NCI-H2107 (cell line): ENCODE measurements at places on chromosomes 16 and 17.

DNA sequence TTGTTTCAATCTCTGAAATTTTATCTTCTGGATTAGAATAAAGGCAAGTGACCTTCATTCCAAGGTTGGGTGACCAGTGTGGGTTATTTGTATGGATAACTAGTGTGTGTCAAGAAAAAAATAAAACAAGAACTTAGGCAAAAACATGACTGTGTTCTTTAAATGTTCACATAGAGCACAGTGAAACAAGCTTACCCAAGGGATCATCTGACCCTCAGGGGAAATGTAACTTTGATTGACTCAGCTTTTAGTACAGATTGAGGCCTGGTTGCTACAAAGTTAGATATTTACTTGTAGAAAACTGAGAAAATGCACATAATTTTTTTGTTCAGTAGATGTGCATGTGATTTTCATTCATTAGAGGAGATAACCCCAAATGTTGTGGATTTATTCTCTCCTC lies 6.7 kb downstream of the CACNG3 start:
- no peak for DNase-seq

DNA sequence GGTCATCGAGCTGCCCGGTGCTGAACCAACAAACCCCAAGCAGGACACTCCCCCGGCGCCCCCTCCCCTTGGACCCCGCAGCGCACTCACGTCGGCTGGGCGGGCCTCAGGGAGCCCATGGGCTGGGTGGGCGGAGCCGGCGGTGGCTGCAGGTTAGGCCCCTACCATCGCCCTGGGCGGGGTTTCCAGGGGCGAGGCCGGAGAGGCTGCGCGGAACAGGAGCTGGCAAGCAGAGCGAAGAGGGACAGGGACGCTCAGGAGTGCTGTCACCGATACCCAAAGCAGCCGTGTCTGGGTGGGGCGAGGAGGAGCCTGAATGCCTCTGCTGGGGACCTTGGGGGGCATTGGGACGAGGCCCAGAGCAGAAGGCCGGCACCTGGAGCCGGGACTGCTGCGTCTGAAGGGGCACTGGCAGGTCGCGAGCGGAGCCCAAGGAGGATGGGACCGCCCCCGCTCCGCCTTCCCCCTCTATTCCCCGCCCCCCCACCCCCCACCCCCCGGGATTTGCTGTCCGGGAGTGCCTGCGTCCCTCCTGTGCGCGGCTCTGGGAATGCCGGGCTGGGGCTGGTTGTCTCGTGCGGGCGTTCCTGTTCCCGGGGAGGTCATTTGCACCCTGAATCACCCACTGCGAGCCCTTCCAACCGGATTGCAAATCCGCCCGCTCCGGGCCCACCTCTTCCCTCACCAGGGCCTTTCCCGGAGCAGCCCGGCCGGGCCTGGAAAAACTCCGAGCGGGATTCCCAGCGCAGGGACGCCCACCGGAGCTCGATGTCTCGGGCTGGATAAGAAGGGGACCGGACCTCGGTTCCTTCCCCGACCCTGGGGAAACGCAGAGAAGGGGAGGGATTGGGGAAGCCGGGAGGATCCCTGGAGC lies 902 bp downstream of the ARHGAP27 start:
- no peak for DNase-seq

DNA sequence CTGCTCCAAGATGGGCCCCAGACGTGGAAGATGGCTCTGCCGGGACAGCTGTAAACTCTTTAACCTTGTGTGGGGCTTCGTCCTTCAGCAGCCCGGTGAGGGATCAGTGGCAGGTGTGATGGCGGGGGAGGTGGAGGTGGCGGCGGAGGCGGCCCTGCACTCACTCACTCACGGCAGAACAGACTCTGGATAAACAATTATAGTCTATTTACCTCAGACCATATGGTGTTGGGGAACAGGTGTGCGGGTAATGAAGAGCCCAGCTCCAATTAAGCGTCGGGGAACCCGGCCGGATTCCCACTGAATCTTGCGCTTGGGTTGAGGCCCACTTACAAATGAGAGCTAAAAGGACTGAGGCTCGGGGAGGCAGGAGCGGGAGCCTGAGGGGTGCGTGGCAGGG lies 104.3 kb upstream of the SDK2 start:
- DNase-seq: peak; percentile 71

DNA sequence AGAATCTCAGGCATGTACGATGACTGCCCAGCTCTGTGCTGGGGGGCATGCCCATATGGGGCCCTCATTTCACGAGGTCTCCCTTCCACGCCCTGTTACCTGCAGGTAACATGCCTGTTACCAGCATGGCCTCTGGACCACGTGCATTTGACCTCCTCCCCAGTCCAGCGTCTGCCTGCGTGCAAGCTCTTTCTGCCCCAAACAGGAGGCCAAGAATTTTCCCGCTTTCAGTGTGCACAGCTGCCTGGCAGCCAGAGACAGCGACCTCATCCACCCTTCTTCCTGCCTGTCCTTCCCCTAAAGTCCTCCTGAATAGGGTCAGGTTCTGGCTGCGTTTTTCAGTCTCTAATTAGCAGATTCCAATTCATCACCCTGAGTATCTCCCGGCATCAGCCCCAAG lies 306.5 kb upstream of the ZFHX3 start:
- DNase-seq: no peak

GRCh38 chr16:26134588-26134987 lies 442.8 kb downstream of the HS3ST4 start:
- DNase-seq: no peak

DNA sequence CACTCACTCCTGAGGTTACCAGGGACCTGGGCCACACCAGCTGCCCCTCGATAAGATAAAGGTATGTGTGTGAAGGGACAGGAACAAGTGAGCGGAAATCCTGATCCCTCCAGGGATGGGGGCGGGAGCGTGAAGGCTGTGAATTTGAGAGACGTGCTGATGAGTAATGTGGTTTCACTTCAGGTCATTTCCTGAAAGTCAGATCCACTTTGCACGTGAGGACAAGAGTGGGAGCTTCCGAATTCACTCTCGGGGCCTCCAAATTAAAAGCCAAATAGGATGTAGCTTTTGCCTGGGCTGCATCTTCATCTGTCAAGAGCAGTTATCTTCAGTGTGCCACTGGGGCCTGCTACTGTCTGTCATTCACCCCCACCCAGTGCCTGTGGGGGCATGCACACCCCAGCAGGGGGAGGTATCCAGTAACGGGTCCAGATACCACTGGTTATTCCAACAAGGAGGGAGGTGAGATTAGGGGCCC lies 87.4 kb upstream of the LHX1 start:
- no peak for DNase-seq

GRCh38 chr16:56977823-56978430 lies 11.4 kb upstream of the NLRC5 start:
- DNase-seq: no peak

DNA sequence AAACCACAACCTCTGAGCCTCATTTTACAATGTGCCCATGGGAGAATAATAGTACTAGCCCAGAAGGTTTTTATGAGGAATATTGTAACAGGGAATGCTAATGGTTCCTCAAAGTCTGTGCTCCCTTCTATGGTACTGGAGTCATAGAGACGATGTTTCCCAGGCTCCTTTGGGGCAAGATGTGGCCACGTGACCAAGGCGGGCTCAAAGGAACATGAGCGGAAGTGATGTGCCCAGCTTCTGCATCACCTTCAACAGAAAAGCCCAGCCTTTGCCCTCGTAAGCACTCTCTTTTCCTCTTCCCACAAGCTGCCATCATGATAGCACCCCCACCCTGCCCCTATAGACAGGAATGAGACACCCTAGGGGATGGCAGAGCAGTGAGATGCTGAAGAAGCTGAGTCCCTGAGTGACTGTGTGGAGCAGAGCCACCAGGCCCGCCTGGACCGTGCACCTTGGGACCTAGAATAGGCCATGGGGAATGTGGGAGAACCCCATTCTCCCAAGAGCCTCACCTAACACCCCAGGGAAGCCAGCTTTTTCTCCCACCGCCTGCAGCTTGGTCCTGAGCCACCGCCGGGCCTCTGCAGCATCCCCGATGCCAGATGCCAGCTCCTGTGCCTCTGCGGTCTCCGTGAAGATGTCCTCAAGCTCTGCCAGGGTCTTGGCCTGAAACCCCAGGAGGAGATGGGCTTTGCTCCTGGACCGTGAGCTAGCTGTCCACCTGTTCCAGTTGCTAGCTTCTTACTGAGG lies 22.2 kb upstream of the PIK3R6 start:
- no peak for DNase-seq

- no peak for DNase-seq
Measured at GRCh38 chr17:73575470-73576221, 68.6 kb downstream of the SDK2 start.

DNA sequence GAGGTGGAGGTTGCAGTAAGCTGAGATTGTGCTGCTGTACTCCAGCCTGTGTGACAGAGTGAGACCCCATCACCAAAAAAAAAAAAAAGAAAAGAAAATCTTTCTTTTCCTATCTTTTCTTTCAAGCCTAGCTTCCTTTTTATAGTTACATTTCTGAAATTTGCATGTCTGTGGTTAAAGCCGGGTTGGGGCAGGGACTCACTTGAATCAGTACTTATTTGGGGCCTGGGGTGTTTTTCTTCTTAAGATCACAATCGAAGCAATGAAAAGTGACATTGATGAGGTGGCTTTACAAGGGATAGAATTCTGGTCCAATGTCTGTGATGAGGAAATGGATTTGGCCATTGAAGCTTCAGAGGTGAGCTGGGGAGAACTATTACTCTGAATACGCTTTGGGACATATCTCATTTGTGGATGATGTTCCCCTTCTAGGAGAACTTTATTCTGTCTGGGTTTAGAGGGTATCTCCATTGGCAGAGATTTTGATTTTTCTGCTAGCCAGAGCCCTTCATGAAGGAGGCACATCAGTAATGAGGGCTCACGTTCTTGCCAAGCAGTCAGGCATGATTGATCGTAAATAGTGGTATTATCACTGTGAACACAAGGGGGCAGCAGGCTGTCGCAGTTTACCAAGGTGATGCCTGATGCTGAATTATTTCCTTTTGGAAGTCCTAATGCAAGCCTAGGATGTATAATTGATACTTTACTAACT lies 14.3 kb downstream of the KPNB1 start:
- DNase-seq: peak; percentile 41

DNA sequence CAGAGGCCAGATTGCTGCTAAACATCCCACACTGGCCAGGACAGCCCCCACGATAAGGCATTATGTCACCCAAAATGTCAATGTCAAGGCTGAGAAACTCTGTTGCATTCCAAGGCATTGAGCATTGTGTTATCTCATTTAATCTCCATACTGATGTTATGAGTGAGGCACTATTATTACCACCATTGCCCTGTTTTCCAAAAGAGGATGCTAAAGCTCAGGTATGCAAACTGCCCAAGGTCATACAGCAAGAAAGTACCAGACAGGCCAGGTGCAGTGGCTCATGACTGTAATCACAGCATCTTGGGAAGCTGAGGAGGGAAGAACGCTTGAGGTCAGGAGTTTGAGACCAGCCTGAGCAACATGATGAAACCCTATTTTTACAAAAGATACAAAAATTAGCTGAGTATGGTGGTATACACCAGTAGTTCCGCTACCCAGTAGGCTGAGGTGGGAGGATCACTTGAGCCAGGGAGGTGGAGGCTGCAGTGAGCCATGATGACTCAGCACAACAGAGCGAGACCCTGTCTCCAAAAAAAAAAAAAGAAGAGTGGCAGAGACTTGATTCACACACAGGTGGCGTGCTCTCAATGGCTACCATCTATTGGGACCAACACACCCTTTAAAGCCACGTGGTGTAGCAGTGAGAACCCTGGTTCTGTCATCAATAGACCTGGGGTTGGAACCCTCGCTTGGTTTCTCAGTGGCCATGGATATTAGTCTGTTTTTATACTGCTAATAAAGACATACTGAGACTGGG lies 58.8 kb upstream of the GRIN2A start:
- DNase-seq: no peak

DNA sequence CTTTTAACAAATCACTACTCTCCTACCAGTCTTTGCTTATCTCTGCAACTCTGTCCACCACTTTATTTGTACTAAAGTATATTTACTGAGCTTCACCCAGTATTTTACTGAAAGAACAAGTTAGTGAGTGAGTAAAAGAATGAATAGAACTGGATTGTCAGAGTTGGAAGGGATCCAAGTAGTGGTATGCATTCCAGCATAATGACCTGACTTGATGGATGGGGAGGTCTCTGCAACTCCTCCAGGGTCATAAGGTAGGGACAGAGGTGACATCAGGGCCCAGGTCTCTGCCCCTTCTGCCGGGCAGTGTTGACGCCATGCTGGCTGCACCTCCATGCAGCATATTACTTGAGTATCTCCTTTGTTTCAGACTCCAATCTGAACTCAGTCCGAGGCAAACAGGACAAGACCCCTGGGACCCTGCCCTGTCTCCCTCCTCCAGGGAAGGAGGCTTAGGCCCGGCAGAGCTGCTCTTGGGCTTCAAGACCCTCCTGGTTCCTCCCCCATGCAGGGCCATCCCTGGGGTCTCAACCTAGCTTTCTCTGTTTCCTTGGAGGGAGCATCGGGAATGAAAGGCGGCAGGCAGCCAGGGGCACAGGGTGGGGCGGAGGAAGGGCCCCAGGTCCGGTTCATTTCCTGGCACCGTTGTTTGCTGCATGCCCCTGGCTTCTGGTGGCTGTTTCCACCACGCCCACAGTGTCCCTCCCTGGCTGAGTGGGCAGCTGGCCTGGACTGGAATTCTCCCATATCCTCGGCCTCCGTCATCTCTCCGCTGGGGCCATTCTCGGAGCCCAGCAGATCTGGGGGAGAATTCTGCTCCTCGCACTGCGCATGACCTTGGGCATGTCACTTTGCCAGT lies 12.4 kb upstream of the ITGA3 start:
- no peak for DNase-seq

GRCh38 chr16:85926370-85926769 lies 27.4 kb downstream of the IRF8 start:
- DNase-seq: no peak

DNA sequence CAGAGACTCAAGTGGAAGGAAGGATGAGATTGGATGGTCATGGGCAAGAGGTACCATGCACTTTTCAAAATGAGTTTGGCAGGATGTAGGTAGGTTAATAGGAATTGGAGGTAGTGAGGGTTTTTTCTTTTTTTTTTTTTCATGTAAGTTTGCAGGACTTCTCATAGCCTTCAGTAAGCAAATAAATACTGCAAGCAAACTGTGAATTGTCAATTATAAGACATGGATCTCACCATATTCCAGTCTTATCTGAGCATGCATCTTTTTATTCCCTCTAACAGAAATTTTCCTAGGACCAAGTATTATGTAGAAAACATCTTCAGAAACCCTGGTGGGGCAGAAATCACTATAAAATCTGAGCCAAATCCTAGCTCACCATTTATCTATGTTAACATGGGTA lies 584.6 kb upstream of the CDH5 start:
- DNase-seq: no peak

GRCh38 chr17:11871773-11872172 lies 125.5 kb downstream of the ZNF18 start:
- no peak for DNase-seq

- no peak for DNase-seq
Measured at GRCh38 chr17:2062571-2063183, 7.8 kb downstream of the HIC1 start.
